ENCODE measurements at places on chromosomes 7 and 10.

DNA sequence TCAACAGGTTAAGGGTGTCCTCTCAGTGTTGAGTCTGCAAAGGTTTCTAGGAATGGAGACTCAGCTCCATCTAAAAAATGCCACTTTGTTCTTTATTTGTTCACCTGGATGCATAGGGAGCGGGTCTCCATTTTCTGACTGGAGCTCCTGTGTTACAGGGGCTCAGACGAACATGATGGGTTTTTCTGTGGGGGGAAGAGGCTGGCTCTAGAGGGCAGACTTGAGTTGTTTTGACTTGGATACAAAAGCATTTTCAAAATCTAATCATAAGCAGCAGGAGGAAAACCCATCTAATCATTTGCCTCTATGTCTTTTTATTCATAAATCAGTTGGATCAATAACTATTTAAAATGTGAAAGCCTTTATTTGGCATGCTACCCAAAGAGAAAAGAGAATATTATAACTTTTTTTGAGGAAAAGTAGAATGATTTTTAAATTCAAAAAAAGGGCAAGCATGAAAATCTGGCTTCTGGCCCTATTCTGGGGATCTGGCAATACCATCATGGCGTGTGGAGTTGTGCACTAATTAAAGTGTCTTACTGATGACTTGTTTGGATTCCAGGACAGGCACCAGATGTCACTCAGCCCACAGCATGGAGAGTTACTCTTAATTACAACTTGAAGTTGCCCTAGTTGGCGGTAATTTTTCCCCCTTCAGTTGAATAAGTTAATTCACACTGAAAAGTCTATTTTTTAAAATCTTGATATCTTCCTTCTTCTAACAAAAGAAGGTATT is 594.9 kb downstream of the REEP3 start:
- DNase-seq: no peak
- no peak overlapping the region for H3K27ac ChIP-seq
- H3K4me1 ChIP-seq: no peaks in the 10 kb centered on the region
- no peaks in the 10 kb centered on the region for H3K36me3 ChIP-seq

- no peaks in the 10 kb centered on the region for H3K36me3 ChIP-seq
- no peaks in the 10 kb centered on the region for H3K27me3 ChIP-seq
- no peaks in the 10 kb centered on the region for H3K4me1 ChIP-seq
- no peak overlapping the region for H3K27ac ChIP-seq
Observed at GRCh38 chr10:71419750-71420149, 23.0 kb downstream of the CDH23 start.

DNA sequence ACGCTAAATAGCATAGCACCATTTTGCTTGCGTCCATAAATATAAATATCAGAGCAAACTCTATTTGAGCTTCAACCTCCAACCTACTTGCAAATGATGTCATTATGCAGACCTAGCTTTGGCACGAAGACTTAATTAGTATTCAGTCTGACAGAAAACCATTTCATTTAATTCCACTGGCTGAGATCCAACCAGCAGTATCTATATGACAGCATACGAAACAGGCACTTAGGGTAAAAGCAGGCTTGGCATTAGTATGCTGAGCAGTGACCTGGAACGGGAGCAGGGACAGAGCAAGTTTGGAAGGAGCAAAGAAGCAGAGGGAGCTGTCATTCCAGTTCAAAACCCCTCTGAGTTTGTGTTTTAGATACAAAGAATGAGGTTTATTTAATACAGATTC is 312.5 kb upstream of the CHRM2 start:
- H3K27ac ChIP-seq: no peak overlapping the region
- H3K4me1 ChIP-seq: no peaks in the 10 kb centered on the region
- H3K36me3 ChIP-seq: no peaks in the 10 kb centered on the region
- no peak overlapping the region for H3K4me3 ChIP-seq

GRCh38 chr10:97882142-97883091 is 32.8 kb downstream of the GOLGA7B start:
- DNase-seq: no peak
- H3K36me3 ChIP-seq: no peaks in the 10 kb centered on the region

- H3K36me3 ChIP-seq: no peaks in the 10 kb centered on the region
- DNase-seq: no peak
- H3K4me3 ChIP-seq: no peak overlapping the region
- no peak overlapping the region for H3K27ac ChIP-seq
Observed at GRCh38 chr7:22607180-22607579, 107.2 kb upstream of the STEAP1B start.

DNA sequence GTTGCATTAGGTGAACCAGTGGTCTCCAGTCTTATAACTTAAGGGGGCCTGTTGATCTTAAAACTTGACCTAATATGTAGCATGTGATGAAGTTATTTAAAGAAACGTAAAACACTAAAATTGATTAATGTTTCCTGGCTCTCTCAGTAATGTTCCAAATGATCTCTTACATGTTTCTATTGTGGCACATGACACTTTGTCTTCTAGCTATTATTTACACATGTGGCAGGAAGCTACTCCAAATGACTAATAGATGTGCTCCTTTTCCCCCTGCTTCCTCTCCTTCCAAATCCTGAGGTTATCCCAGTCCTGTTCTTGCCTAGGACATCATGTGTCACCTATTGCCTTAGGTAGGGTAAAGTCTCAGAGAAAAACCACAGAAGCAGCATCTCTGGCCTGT is 89.4 kb downstream of the FAS start:
- no peak for DNase-seq
- H3K4me3 ChIP-seq: no peak overlapping the region
- H3K4me1 ChIP-seq: no peaks in the 10 kb centered on the region
- H3K36me3 ChIP-seq: no peaks in the 10 kb centered on the region
- no peak overlapping the region for H3K27ac ChIP-seq

DNA sequence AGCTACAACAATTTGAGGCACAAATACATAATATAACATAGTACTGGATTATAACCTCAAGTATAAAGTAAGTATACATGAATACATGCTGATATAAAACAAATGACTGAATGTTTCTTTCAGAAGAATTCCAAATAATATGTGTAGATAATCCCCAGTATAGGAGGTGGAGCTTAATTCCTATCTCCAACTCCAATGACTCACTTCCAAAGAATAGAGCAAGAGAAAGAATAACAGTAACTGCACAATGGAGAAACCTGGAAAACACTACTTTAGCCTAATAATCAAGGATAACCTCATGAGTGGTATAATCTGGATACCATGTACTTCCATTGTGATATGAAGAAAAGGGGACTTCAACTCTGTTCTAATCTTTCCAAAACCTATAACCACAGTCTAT is 13.7 kb upstream of the SEMA3C start:
- no peaks in the 10 kb centered on the region for H3K36me3 ChIP-seq
- H3K4me3 ChIP-seq: no peak overlapping the region
- no peak for DNase-seq
- H3K4me1 ChIP-seq: no peaks in the 10 kb centered on the region

DNA sequence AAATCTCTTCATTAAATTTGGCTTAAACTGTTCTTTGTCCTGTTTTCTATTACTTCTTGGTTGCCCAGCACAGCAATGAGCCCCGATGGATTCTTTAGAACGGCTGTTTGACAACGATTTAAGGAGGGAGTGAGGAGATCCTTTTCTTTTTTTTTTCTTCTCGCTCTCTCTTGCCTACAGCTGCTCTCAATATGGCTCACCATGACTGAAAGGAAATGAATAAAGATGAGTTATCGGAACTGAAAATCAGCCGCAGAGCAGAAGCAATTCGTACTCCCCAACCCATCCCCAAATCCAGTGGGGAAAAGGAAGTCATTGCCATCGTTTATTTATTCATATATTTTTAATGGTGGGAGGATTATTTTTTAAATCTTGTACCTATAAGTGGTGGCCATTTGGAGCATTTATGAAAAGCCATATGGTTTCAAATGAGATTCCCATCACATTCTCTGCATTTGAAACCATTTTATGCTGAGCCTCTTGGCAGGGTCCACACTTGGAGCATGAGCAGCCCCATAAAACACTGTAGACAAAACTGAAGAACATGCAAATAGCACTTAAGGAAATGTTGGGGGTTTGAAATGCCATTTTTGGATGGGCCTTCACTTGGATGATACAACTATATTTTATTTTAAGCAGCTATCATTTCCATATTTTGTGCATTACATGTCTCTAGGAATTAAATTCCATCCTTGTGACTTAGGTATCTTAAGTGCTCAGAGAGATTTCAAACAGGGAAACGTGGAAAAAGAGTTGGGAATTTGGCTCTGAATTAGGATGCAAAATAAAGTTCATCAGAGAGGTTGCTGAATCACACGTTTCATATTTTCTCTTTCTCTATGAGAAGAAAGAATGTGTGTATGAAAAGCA is 107.7 kb upstream of the FZD1 start:
- no peaks in the 10 kb centered on the region for H3K36me3 ChIP-seq
- H3K27me3 ChIP-seq: no peaks in the 10 kb centered on the region
- no peak overlapping the region for H3K4me3 ChIP-seq
- no peak for DNase-seq

GRCh38 chr10:64708884-64709681 is 1187.9 kb downstream of the REEP3 start:
- no peaks in the 10 kb centered on the region for H3K27me3 ChIP-seq
- H3K4me1 ChIP-seq: no peaks in the 10 kb centered on the region
- no peaks in the 10 kb centered on the region for H3K36me3 ChIP-seq
- no peak overlapping the region for H3K27ac ChIP-seq

GRCh38 chr10:122142641-122143237 is 128.4 kb upstream of the BTBD16 start:
- H3K36me3 ChIP-seq: peaks cover 4% of the 10 kb centered on the region
- peak overlapping the region; percentile 90 for H3K27ac ChIP-seq
- H3K4me1 ChIP-seq: peaks cover 69% of the 10 kb centered on the region
- H3K27me3 ChIP-seq: no peaks in the 10 kb centered on the region

DNA sequence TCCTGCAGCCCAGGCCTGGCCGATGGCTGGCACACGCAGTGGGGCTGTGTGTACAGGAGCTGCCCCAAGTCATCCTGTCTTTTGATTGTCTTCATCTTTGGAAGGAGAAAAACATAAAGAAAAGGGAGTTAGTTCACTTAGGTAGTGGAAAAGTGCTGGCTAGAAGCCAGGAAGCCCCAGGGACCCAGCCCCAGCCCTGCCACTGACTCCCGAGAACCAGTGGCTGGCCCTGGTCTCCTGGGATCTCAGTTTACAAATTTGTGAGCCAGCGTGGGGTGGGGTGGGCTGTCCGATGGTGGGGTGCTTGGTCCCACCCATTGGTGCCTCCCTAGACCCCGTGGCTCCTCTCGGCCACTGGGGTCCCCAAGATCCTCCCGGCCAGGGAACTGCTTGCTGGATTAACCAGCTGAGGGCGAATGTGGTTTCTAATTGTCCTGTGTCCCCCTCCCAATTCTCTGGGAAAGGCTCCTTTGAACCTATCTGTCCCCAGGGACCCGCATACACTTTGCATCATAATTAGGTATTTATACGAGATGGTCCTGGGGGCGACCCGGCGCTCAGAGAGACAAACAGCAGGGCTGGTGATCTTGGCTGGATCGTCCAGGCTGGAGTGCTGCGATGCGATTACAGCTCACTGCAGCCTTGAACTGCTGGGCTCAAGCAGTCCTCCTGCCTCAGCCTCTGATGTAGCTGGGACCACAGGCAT is 16.3 kb upstream of the CHST12 start:
- no peak for DNase-seq
- no peaks in the 10 kb centered on the region for H3K36me3 ChIP-seq

GRCh38 chr7:149321978-149322541 is 60.1 kb downstream of the ZNF783 start:
- no peaks in the 10 kb centered on the region for H3K4me1 ChIP-seq
- H3K27ac ChIP-seq: no peak overlapping the region
- no peaks in the 10 kb centered on the region for H3K27me3 ChIP-seq

DNA sequence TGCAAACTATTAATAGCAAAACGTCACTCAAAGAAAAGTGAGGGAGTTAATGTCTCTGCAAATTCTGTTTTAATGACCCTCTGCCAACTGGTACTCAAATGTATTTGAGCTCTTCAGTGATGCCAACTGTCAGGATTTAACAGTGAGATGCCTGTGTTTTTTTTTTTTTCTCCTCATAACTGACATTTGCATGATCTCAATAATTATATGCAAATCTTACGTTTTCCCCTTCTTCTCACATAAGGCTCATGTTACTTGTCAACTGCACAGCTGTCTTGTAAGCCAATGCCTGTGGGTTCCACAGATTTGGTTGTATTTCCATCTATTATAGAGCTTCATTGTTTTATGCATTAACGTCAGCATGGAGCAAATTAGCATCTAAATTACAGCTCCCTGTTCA is 38.2 kb downstream of the PPP1R3A start:
- H3K4me1 ChIP-seq: peaks cover 7% of the 10 kb centered on the region
- no peaks in the 10 kb centered on the region for H3K27me3 ChIP-seq
- no peak for DNase-seq

GRCh38 chr10:44990302-44990655 is 10.4 kb upstream of the ZNF22 start:
- DNase-seq: no peak
- no peak overlapping the region for H3K27ac ChIP-seq
- H3K4me1 ChIP-seq: peaks cover 16% of the 10 kb centered on the region

DNA sequence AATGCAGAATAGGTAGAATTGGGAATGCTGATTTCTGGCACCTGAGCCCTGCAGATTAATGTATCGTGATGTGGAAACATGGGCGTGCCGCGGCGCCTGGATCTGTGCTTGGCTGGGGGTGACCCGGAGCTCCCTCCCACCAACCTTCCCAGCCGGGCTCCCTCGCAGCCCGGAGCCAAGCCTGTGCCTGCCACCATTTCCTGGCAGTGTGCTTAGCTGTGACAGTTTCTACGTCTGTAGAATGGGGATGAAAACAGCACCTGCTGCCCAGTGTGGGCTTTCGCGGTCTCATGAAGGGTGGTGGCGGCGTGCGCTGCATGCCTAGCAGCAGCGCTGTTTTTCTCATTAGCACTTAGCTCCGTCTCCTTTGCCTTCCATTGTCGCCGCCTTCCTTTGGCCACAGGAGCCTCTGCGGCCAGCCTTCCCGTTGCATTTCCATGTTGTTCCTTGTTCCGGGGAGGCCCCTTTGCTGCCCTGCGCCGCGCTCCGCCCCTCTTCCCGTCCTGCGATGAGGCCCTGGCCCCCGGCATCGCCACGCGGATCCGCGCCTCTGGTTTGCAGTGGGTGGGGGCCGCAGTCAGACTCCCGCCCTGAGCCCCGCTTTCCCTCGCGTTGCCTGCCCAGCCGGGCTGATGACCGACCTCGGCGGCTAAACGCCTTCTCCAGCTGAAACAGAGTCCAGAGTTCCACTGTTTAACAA is 84.2 kb downstream of the CUL1 start:
- no peak for DNase-seq
- no peak overlapping the region for H3K27ac ChIP-seq
- no peaks in the 10 kb centered on the region for H3K27me3 ChIP-seq
- no peaks in the 10 kb centered on the region for H3K4me1 ChIP-seq
- H3K36me3 ChIP-seq: peaks cover 5% of the 10 kb centered on the region

DNA sequence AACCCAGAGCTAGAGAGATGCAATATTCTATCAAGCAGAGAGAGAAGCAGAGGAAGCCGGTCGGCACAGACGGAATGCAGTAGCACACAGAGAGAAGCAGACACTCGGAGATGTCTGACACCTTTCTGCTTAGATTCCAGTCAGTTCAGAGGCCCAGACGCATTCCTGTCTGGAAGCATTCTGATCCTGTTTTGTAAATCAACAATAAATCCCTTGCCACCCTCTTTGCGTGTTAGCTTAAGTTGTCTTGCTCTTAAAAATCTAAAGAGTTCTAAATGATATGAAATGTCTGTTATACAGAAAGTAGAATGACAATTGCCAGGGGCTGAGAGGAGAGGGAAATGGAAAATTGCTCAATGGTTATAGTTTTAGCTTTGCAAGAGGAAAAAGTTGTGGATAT is 27.4 kb upstream of the ATRNL1 start:
- H3K4me1 ChIP-seq: no peaks in the 10 kb centered on the region
- peaks cover 7% of the 10 kb centered on the region for H3K27me3 ChIP-seq
- no peaks in the 10 kb centered on the region for H3K36me3 ChIP-seq

- H3K27ac ChIP-seq: no peak overlapping the region
- H3K4me1 ChIP-seq: peaks cover 8% of the 10 kb centered on the region
- no peaks in the 10 kb centered on the region for H3K27me3 ChIP-seq
Observed at GRCh38 chr7:151306860-151307259, 34.8 kb upstream of the NUB1 start.
